ENCODE measurements at places on chromosomes 6 and 20.

DNA sequence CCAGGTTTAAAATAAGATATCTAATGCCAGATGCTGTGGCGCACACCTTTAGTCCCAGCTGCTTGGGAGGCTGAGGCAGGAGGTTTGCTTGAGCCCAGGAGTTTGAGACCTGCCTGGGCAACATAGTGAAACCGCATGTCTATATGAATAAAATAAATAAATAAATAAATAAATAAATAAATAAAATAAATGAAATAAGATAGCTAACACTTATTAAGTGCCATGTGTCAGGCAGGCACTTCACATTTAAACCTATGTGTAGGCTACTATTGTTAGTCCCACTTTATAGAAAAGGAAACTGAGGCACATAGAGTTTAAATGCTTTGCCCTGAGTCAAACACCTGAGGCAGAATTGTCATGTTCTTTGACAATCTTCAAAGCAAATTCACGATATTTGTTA is 32.9 kb upstream of the RREB1 start:
- no peak for DNase-seq

- DNase-seq = no peak
Measured at GRCh38 chr20:9985281-9985680, 49.5 kb upstream of the ANKEF1 start.

DNA sequence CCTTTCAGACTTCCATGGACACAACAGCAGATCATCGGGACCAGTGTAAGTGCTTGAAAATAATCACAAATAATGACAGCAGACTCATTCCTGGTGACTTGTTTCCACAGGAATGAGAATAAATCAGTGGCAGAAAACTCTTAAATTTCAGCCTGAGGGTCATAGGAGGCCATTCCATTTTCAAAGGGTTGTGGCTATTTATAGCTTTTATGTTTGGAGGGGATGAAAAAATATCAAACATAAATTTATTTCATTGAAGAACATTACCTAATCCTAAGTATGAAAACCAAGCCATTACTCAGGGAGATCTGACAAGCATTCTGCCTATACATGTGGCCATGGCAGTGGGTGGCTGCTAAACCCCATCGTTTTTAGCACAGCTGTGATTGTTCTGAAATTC is 173.6 kb upstream of the CNR1 start:
- no peak for DNase-seq

DNA sequence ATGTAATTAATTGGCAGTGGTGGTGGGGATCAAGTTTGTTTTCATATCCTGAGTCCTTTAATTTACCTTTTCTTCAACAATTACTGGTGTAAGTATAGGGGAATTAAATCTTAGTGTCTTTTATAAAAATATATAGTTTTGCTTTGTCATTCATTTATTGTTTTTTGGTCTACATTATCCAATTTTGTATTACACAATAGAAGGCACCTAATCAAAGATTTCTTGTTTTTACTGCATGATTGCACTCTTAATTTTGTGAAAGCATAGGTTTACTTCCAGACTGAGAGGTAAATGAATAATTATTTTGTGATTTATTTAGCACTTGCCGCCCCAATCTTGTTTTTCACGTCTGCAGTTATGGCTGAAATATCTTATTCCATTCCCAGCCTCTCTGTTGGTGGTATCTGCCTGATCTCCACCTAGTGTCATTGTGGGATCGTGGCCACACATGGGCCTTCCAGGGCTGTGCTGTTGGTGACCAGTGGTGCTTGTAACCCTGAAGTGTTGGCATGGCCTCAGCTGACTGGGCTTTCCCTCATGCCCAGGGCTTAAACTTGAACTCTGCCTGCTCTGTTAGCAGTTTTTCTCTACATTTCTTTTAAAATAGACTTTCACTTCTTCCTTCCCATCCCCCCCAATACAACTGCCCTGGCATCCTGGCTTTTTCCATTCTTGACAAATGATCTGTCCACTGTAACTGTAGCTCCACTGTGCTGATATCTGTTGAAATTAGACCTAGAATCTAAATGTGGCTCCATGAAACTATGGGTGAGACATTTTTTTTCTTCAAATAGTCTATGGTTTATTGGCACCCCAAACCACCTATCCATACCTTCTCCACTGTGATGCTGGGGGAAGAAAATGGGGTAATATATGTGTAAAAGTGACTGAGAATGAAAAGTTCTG is 24.8 kb downstream of the E2F3 start:
- DNase-seq = no peak

GRCh38 chr6:157034436-157035230 is 257.5 kb downstream of the ARID1B start:
- DNase-seq = peak; percentile 21

GRCh38 chr20:62409931-62410745 is 3.1 kb upstream of the CABLES2 start:
- DNase-seq = peak; percentile 81

DNA sequence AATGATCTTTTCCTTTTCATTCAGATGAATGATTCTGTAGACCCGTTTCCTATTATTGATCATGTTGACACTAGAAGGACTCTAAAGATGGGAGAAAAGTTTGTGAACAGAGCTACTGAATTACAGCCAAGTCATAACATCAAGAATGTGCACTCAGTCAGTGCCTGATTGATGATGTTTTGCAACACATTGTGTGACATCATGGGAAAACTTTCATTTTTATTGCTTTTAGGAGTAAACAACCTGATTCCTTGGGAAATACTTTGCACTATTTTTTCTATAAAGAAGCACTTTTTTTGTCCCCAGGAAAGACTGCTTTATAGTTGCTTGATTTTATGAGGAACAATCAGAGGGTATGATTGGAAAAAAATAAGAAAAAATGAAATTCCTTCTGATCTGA is 383.8 kb upstream of the JAG1 start:
- DNase-seq = no peak

DNA sequence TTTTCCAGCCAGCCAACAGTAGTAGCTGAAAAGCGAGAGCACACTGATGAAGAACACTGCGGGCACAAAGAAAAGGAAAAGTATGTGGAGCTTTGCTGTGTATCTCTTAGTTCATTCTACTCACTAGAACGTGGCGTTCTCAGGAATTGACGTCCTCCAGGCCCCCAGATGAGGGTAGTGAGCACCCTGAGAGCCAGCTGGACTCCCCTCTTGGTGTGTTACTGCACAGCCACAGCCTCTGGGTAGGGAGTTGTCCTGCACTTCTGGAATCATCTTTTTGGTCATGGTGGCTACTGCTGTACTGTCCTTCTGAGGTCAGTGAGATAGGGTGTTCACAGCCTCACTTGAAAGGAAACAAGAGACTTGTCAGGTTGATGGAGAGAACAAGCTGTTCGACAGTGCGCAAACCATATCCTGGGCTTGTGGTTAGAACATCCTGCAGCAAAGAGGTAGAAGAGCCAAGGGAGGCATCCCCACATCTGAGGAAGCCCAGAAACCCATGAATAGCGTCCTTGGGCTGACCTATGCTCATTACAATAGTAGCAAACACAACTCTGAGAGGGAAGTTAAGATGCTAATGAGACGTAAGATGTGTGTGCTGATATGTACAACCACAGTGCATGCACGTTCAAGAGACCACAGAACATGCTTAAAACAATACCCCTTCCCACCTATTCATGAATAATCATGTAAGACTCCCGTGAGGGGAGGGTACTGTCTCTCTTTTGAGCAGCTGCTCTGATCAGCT is 14.6 kb upstream of the HLA-F start:
- no peak for DNase-seq

- no peak for DNase-seq
Measured at GRCh38 chr6:30202366-30202765, 10.8 kb downstream of the TRIM26 start.

DNA sequence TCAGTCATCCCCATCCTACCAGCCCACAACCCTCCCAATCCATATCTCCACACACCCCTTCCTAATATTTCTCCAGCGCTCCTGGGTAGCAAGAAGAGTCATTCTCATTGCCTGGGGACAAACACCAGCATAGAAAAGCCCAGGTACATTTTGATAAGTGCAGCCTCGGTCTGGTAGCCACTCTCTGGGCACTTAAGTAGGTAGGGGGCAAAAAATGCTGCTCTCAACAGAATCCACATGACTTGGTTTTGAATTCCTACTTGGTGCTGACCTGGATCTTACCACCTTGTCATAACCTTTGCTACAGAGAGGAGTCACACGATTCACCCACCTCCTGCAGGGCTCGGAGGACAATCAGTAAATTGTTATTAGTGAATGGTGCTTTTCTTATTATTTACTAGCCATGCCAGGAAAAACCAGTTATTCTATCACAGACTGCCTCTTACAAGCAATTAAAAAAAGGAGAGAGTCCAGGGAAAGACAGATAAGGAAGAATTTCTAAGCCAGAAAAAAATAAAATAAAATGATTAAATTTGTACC is 249.1 kb downstream of the LY86 start:
- no peak for DNase-seq

DNA sequence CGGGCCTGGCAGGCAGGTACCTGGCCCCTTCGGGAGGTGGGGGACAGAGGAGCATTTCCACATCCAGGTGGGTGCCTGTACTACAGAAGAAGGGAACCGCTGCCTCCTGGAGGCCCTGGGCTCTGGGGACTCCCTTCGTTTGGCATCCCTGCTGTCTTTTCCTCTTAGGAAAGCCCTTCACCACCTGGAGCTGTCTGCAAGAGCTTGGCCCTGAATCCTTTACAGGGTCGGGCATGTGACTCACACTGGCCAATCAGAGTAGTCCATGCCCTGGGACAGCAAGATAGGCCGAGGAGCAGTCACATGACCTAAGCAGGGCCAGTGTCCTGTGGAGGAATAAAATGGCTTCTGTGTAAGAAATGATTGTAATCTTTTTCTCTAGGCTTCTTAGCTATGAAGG is 224.9 kb downstream of the ANKRD60 start:
- DNase-seq = no peak

GRCh38 chr6:74879976-74880375 is 325.9 kb downstream of the COL12A1 start:
- no peak for DNase-seq

- no peak for DNase-seq
Measured at GRCh38 chr6:110329714-110330436, 28.3 kb downstream of the METTL24 start.

DNA sequence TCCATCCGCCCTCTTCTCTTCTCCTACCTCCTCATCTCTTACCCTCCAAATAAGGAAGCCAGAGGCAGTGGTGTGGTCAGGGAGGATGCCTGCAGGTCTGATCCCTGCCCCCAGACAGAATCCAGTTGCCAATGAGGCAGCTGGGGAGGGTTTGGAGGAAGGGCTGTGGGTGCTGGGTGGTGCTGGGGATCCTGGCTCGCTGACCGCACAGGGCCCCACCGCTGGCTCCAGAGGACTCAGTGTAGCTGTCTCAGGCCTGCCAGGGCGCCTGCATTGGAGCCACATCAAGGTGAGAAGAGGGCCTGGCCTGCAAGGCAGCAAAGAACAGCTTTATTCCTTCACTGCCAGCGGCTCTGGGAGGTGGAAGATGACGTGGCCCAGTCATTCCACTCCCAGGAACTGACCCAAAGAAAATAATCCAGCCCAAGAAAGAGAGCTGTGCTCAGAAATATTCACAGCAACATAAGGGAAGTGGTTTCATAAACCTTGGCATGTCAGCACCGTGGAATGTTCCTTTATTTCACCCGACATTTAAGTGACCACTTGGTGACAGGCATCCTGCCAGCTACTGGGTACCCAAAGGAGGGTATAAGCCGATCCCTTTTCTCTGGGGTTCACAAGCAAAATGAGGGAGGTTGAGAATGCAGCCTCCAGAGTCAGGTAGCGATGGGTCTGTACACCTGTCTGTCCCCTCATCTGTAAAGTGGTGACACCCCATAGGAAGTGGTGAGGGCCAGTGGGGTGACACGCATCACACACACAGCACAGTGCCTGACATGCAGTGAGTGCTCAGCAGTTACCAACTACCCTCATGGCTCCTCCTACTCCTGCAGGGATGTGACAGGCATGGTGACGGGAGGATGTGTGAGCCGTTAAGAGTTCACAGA is 125.1 kb downstream of the SNX5 start:
- no peak for DNase-seq

GRCh38 chr20:58719971-58720371 is 27.4 kb downstream of the NPEPL1 start:
- DNase-seq = no peak

DNA sequence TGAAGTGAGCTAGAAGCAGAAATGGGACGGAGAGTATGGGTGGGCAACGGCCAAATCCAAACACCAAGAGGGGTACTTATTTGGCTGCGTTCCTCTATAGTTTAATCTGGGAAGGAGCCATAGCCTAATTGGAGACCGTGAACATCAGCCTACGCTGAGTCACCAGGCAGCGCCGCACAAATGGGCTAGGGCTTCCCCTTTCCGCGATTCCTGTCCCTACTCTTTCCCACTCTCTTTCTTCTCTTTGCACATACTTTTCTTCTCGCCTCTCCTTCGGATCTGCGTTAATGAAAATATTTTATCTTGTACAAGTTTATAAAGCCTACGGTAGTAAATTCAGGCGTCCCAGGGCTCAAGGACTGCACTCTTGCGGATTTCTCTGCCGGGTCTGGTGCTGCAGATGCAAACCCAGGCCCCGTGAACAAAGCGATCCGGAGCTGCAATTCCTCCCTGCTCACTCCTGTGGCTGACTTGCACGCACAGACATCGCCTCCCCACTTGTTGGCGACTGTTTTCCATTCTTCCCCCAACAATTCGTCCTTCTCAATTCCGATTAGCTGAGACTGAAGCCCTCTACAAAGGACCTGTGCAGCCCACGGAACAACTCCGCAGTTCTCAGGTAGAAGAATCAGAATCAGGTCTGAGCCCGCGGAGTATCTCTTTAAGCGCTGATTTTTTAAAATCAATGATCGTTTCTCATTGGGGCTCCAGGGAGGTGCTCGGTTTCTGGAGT is 4.2 kb upstream of the TBX18 start:
- DNase-seq = peak; percentile 40

DNA sequence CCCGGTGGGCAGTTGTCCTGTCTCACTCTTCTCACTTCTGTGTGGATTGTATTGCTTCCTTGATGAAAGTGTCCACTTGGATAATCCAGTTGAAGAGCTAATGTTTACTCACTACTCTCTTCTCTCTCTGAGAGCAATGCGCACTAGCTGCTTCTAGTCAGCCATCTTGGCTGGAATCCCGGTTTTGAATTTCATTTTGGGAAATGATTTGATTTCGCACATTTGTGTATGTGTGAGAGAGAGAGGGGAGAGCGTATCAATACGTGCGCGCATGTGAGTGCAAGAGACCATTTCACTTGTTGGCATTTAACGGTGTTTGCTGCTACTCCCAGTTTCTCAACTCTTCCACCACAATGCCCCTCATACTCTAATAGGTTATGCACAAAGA is 67.8 kb downstream of the KLHL32 start:
- no peak for DNase-seq

- DNase-seq = no peak
Measured at GRCh38 chr20:50449738-50450492, 60.3 kb upstream of the PTPN1 start.

- DNase-seq = no peak
Measured at GRCh38 chr6:44477293-44477894, 89.9 kb downstream of the CDC5L start.

DNA sequence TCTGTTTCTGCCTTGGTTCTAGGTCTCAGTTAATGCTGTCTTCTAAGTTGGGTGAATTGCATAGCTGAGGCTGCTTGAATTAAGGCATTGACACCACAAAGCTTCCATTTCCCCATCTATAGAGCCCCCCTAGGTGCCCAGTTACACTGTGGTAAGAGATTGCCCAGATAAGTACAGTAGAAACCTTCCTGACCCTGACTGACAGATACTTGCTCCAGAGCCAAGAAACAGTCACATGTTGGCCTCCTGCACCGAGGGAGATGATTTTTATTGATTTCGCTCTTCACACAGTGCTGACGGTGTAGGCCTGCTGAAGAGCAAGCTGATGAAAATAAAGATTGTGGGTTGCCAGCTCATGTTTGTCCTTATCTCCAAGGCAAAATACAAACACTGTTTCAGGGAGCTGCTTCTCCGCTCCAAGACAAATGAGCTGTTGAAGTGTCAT is 67.9 kb downstream of the TRMT11 start:
- no peak for DNase-seq

GRCh38 chr6:158321960-158322359 is 9.7 kb downstream of the TULP4 start:
- DNase-seq = no peak
